Suppressor macrophage treated with lipopolysaccharide for 1 hour (primary cell): ENCODE measurements at places on chromosomes 5 and 9.

DNA sequence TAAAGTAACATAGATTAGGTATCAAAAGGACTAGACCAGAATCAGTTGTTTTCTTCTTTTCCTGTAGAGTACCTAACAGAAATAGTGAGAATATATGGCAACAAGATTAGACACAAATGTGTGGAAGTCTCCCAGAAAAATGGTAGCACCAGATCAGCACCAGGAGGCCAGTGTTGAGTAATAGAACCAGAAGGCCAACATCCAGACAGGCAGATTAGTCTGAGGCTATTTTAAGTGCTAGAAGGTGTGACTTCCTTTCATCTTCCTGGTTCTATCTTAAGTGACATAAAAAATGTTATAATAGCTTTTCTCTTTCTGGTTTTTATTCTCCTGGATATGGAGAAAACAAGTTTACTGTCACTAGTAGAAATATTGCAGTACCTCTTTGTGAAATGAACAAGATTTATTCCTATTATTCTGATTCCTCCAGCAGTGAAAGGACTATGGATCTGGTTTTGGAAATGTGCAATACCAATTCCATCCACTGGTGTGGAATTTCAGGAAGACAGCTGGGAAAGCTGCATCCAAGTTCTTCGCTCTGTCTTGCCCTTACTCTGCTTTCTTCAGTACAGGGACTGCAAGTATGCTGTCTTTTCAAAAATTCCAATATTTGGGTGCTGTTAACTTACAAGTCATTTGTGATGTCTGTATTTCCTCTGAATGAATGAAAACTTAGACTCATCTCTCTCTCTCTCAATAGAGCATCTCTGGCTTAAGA is 39.1 kb downstream of the SHLD3 start:
- DNase-seq: no peak

- DNase-seq: no peak
Measured at GRCh38 chr9:92887880-92888338, 10.1 kb upstream of the ZNF484 start.

DNA sequence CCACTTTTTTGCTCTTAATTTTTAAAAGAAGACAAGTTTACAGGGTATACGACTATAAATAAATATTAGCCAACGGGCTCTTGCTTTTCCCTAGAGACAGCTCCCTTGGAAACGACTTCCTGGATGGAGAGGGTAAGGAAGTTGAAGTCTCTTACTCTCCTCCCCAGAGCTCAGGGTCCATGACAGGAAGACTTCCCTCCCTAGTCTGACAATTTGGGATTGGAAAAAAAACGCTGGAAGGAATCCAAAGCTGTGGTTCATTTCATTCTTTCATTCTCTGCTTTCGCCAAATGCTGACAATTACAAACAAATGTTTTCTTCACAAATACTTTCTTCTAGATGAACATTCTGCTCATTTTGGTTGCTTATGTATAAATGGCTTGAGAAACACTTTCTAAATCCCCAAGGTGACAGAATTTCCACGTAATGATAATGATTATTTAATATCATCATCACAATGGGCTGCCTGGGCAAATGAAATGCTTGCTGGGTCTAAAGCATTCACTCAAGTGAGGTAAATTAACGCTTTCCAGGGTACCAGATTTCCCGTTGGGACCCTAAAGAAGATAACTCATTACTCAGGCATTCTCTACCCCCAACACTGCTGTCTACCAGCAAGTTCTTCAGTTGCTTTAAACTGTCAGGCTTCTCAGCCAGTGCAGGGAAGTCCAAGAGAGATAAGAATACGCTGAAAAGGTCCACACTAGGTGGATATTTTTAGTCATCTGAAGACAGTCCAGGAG is 139.8 kb upstream of the SLC30A5 start:
- no peak for DNase-seq

DNA sequence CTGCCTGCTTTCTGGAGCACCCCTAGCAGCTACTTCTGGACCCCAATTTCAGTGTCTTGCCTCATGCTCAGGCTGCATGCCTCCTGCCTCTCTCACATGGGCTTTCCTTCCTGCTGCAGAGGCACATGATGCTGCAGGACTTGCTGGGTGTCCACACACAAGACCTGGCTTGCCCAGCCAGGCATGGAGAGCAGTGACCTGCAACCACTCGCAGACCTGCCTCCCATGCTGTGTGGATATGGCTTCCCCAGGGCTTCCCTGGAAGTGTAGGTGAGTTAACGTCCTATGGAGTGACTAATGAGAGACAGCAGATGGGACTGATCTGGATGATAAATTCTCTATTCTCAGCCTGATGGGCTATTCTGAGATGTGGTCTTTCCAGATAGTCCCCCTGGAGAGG is 53.2 kb upstream of the SMIM32 start:
- no peak for DNase-seq

- DNase-seq: no peak
Measured at GRCh38 chr5:138844125-138844461, 31.0 kb downstream of the LRRTM2 start.

- no peak for DNase-seq
Measured at GRCh38 chr9:13324988-13325387, 45.5 kb upstream of the MPDZ start.
